Left lung (tissue), 14 donors: ENCODE measurements at places on chromosomes 11 and 22. TPM values are rescaled to one million over a fixed set of nuclear protein-coding genes. Genes with fewer than 3 reads are reported as not detected.

FAM76B gene
- 60.3 TPM for polyA plus RNA-seq

DNA sequence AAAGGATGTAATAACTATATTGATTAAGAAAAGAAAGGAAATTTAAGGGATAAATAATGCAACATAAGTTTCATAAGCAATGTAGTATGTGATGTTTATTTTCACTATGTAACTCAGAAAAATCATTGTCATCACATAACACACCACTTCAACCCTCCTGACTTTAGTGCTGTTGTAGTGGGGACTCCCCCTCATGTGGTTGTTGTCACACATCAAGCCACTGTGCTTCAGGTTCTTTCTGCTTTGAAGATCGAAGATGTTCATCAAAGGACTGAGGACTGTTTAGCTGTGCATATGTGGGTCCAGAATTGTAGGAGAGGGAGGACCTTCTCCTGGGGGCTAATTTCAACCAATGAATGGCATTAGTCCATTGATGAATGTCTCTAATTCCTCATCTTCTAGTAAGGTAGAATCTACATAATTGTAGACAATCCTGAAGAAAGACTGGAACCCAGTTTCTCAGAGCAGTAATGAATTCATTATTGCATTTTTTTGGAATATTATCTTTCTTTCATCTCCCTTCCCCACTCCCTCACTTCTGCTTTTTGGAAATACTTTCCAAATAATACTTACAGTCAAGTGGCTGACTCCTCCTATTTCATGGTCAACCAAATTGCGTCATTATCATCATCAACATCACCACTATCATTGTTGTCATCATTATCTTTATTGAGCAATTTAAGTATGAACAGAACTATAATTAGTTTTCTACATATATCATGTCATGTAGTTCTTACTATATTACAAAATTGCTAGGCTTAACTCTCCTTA, 9.8 kb upstream of the CARD16 start:
- DNase-seq = no peak

DNA sequence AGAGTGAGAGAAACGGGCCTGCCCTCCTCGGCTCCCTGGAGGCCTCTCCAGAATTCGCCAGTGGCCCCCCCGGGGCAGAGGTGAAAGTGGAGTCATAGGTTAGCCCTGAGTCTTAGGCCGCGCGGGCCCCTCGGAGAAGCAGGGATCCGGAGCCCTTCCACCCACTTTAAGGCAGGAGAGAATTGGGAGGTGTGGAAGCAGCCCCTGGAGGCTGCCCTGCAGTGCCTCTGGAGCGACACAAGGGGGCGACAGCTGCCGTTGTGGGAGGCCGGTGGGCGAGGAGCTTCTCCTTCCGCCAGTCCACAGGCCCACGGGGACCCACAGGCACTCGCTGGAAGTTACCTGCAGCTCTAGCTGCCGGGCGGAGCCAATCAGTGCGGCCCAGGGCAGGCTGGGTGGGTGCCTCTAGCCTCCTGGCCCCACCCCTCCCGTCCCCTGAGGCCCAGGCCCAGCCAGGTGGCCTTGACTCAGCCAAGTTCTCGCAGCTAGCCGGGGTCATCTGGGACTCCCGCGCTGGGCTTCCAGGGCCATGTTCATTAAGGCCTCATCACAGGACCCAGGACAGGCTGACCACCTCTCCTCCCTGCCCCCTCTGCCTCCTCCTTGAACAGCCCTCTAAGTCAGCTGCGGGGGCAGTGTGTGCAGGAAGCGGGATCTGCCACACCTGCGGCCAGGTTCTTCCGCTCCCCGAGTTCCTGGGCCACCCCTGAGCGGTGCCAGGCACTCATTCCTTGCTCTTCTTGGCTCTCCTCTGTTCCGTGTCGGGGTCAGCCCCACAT, 5.0 kb downstream of the DGKZ start:
- DNase-seq = peak; percentile 88

GRCh38 chr11:32434356-32435151, 785 bp downstream of the WT1 start:
- DNase-seq = no peak

DNA sequence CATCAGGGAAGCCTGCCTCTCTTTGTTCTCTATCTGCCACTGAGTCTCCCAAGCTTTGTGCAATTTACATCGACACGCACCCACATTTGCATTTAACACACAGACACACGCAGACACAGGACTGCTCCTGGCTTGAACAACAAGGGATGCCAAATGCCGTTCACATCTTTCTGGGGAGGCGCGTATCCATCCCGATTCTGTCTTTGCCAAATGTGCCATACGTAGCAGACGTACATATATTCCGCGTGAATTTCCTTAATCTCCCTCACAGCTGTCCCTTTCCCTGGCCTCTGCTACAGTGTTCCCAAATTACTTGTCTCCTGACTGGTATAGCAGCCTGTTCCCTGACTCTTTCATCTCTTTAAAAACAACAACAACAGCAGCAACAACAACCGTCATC, 409.5 kb downstream of the MIAT start:
- no peak for DNase-seq

- DNase-seq = no peak
Observed at GRCh38 chr11:7575841-7576725, 62.3 kb downstream of the PPFIBP2 start.

DNA sequence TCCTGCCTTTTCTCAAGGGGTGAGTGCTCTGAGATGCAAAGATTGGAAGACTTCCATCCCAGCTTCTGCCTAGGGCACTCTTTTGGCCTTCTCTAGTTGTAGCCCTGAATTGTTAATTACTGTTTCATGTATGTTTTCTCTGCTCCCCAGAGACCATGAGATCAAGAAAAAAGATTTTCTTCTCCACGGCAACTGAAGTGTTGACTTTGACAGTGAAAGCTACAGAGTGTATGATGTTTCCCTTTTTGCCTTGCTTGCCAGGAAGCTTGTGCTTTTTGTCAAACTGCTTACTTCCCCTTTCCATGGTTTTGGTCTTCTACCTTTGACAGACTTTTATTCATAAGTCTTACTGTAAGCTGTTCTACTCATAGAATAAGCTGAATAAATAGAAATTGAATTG, 23.3 kb upstream of the EIF3D start:
- DNase-seq = no peak

- peak; percentile 77 for DNase-seq
Observed at GRCh38 chr11:66045177-66045639, 3.8 kb downstream of the GAL3ST3 start.
